A549 treated with GW870086 at 1 μM for 4 hours (cell line): ENCODE measurements at places on chromosomes 11 and 22. TPM values are rescaled to one million over a fixed set of nuclear protein-coding genes. Genes with fewer than 3 reads are reported as not detected.

The VPREB1 gene
- total RNA-seq: not detected in 5 replicates

The CNTN5 gene
- not detected in 5 replicates for total RNA-seq

The MAPK11 gene
- 5.2 to 7.6 TPM (median 6.5 TPM) in 5 replicates for total RNA-seq

The CYTH4 gene
- total RNA-seq: 0.59 to 1.9 TPM (median 0.90 TPM) in 5 replicates

The OR52N4 gene
- not detected in 5 replicates for total RNA-seq

The OR6T1 gene
- total RNA-seq: not detected in 5 replicates

The OR8D4 gene
- not detected in 5 replicates for total RNA-seq

The CAPN5 gene
- 8.0 to 12.6 TPM (median 11.6 TPM) in 5 replicates for total RNA-seq

The LAMTOR1 gene
- 123 to 166 TPM (median 143 TPM) in 5 replicates for total RNA-seq

The CASP12 gene
- total RNA-seq: not detected in 5 replicates

The FAM180B gene
- not detected in 5 replicates for total RNA-seq

The PDE2A gene
- 1.2 to 2.3 TPM (median 1.9 TPM) in 5 replicates for total RNA-seq

The PRG2 gene
- not detected in 5 replicates for total RNA-seq

The SLC25A18 gene
- total RNA-seq: 0.15 to 0.59 TPM (median 0.18 TPM) in 5 replicates

The PKNOX2 gene
- total RNA-seq: 0.05 TPM in 1 of 5 replicates, not detected in the others

The OR51I1 gene
- not detected in 5 replicates for total RNA-seq

The KDM2A gene
- 42.0 to 51.9 TPM (median 46.7 TPM) in 5 replicates for total RNA-seq

The ACRV1 gene
- not detected in 5 replicates for total RNA-seq

The C22orf15 gene
- total RNA-seq: not detected in 5 replicates

The TMEM151A gene
- 2.2 to 4.0 TPM (median 3.7 TPM) in 5 replicates for total RNA-seq

The CCDC81 gene
- total RNA-seq: 0.17 to 0.33 TPM (median 0.27 TPM) in 4 of 5 replicates, not detected in the other

The P2RX3 gene
- total RNA-seq: 0.08 to 0.17 TPM (median 0.11 TPM) in 4 of 5 replicates, not detected in the other

The MED17 gene
- total RNA-seq: 19.7 to 24.7 TPM (median 22.5 TPM) in 5 replicates

The LIF gene
- total RNA-seq: 24.1 to 38.9 TPM (median 37.0 TPM) in 5 replicates

The GRK2 gene
- 25.8 to 39.1 TPM (median 36.4 TPM) in 5 replicates for total RNA-seq

The DENND6B gene
- 2.1 to 3.8 TPM (median 3.2 TPM) in 5 replicates for total RNA-seq

The PRMT3 gene
- 25.6 to 38.8 TPM (median 32.9 TPM) in 5 replicates for total RNA-seq

The KCNJ1 gene
- not detected in 5 replicates for total RNA-seq
